ENCODE measurements at places on chromosomes 16 and 17.
A peak's percentile ranks its signal among the peaks of the same experiment; 100 is the strongest.

GRCh38 chr17:47686664-47687327, 7.2 kb upstream of the TBKBP1 start:
- no peak for DNase-seq

GRCh38 chr17:16282522-16282921, 65.5 kb downstream of the PIGL start:
- no peak for DNase-seq

GRCh38 chr16:9869776-9870175, 312.5 kb downstream of the GRIN2A start:
- no peak for DNase-seq

DNA sequence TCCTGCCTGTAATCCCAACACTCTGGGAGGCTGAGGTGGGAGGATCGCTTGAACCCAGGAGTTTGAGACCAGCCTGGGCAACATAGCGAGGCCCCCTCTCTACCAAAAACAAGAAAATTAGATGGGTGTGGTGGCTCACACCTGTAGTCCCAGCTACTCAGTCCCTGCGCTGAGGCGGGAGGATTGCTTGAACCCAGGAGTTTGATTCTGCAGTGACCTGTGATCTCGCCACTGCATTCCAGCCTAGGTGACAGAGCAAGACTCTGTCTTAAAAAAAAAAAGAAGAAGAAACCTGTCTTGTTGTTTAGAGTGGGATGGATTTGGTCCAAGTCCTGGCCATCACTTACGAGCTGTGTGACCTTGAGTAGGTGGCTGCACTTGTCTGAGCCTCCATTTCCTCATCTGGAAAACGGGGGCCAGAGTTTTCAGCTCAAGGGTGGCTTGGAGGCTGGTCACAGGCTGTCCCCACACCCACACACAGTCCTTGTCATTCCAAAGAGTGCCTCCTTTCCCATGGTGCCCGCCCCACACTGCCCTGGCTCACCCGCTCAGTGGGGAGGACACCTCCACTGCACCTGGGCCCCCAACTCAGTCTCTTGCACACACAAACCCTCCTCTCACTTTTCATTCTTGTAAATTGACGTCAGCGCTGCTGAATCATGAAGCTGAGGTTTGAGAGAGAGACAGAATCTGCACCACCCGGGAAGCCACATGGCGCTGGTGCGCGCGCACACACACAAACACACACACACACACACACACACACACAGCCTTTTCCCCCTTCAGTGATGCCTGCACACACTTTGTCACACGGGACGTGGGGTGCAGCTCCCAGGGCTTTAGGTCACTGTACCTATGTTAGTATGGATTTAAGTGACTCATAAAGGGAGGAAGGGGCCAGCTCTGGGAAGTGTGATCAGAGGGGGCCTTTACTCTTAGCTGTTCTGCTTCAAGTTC, 4.2 kb downstream of the SOCS1 start:
- no peak for DNase-seq

GRCh38 chr16:24883714-24884151, 38.0 kb downstream of the SLC5A11 start:
- no peak for DNase-seq

DNA sequence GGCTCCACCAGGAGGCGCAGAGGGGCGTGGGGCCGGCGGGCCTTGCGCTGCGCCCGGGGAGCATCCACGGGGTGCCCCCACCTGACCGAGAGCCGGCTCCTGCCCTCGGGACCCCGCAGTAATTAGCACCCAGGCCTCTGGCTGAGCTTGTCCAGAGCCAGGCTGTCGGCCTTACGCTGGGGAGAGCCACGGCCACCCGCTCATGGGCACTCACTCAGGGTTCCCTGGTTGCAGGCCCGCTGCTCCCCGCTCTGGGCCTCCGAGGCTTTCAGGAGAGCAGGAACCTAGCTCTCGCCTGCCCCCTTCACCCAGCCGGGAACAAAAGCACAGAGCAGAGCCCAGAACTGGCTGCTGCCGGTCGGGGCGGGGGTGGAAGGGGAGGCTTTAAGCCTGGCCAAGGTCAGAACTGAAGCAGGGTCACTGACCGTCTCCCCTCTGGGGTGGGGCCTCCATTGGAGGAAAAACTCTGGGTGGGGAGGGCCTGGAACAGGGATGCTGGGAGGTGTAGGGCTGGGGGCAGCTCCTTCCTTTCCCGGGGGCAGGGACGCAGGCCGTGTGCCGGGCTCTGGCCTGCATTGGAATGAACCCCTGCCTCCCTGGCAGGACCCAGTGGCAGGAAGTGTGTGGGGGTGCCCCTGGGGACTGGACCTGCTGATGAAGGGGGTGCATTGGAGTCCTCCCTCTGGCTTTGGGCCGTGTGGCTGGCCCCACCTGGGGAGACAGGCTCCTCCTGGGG, 12.3 kb downstream of the GLIS2 start:
- peak; percentile 69 for DNase-seq

DNA sequence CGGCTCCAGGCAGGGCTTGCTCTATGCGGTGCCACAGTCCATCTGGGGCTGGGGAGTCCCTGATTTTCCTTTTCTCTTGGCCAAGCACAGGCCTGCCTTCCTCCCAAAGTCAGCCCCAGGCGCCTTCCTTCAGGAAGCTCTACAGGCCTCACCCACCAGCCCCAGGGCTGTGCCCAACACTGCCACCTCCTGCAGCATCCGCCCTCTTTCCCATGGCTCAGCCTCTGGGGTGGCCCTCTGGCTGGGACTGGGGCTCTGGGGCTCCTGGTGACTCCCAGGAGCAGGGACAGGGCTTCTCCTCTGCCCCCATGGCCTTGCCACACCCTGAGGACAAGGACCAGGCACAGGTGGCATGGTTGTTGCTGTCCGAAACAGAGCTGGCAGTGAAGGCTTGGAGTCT, 817 bp downstream of the ITGB4 start:
- no peak for DNase-seq

DNA sequence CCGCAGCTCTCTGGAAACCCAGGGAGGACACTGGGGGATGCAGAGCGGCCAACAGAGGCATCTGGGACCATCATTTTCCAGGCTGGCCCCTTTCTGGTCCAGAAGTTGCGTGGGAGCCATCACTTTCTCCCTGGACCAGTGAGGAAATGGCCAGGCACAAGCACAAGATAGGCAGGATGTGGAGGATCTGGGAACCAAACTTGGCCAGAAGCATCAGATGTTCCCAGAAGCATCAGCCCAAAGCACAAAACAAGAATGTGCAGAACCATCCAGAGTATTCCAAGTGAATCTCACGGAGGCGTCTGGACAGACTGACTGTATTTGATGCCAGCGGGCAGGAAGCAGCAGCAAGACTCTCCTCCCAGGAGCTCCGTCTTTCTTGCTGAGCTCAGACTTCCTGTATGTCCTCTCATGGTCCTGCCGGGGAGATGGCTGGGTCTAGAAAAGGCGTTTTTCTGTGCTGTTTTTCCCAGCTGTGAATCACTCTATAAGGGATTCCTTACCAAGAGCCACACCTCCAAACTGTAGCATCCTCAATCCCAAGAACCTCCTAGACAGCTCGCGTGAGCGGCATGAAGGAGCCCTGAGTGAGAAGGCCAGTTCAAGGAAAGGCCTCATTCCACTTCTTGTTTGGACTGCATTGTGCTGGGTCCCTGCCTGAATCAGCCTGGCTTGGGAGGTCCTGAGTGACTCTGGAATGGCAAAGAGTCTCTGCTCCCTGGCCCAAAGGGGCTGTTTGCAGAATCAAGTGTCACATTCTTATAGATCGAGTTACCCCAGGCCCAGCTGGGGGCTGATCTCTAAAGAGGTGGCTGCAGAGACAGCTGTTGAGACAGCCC, 49.5 kb upstream of the MTSS2 start:
- no peak for DNase-seq

DNA sequence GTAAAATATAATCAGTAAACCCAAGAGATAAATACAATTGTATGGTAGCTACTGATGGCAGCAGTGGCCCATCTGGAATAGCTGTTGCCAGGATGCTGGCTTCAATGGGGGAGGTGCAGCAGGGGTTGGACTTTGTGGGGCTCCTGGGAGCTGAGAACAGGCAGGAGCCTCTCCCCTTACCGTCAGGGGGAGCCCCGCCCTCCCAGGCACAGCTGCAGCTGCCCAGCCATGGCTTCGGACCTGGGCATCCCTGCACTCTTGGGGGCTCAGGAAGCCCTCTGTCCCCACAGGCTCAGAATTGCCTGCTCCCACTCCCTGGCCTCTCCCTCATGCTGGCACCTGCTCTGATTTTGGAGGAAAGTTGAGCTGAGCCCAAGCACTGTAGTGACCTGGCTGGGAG, 741.1 kb downstream of the CDH11 start:
- no peak for DNase-seq

- peak; percentile 46 for DNase-seq
Observed at GRCh38 chr17:19003543-19004420, 782 bp downstream of the FAM83G start.

GRCh38 chr16:80993307-80993706, 13.4 kb downstream of the CMC2 start:
- no peak for DNase-seq

- no peak for DNase-seq
Observed at GRCh38 chr16:2475413-2476344, 752 bp downstream of the TBC1D24 start.

- DNase-seq: no peak
Observed at GRCh38 chr17:38867968-38868816, 1.7 kb upstream of the LASP1 start.

- no peak for DNase-seq
Observed at GRCh38 chr16:48317026-48317425, 68.2 kb downstream of the SIAH1 start.

DNA sequence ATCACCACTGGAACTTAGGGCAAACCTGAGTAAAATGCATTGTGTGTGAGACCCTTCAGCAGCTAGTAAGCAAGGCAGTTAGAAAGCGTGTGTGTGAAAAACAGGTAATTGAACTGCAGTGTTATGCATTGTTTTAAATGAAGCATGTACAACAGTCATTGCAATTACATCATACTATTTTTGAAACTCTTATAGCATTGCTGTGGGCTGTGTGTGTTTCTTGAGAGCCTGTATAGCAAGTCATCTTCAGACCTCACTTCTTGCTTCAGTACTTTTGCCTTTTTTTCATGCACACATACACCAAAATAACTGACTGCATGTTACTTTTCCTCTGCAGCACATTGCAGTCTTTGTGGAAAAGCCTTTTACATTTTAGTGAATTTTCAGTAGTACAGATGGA, 19.2 kb downstream of the PTRH2 start:
- DNase-seq: no peak

DNA sequence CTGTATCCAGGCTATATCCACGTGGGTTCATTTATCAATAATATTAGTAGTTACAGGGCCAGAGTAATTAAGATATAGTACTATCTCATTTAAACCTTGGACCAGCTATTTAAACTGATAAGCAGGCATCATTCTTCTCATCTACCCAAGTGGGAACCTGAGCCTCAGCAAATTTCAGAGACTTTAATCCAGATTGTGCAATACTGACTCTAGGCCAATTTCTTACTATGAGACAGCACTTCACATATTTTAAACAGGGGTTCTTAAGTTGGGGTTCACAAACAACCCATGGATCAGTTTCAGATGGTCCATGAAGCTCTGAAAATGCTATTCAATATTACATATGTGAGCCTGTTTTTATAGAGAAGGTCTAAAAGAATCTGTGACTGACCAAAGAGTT, 302.7 kb upstream of the PSMD7 start:
- no peak for DNase-seq

DNA sequence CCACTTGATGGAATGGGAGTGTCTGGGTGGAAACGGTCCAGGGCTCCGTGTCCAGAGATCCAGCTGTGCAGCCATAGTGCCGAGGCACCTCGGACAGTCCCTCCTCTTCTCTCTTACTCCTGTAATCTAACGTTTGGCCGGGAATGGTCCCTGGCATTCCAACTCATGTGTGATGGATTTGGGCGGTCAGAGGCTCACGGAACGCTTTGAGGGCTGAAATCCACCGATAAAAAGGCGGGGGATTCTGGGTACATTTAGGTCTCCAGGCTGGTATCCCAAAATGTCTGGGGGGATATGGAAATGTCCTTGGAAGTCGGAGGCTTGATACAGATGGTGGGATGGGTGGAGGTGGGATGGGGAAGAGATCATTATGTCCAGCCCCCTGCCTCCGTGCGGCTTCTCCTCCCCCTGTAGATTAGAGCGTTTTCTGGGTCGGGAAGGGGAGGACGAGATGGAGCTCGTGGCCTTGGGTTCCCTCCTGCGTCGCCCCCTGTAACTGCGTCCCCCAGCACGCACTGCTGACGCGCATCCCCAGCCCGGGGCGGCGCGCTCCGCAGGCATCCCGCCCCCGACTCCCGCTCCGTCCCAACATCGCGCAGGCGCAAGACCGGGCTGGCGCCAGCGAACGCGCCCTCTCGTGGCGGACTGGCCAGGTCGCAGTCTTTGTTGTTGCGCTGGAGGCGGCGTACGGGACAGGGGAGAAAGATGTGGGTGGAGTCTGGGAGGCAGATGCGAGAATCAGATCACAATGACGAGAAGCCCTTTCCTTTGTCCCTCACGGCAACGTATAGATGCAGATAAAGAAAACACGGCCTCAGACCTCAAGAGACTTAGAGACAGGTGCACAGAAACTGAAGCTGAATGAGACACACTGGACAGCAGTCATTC, 4.5 kb upstream of the SGCA start:
- peak; percentile 94 for DNase-seq

GRCh38 chr17:2977157-2977556, 86.2 kb downstream of the OR1D5 start:
- no peak for DNase-seq

GRCh38 chr17:80526116-80526910, 18.3 kb upstream of the RPTOR start:
- no peak for DNase-seq

- no peak for DNase-seq
Observed at GRCh38 chr16:66678337-66678736, 18.2 kb downstream of the CMTM4 start.

DNA sequence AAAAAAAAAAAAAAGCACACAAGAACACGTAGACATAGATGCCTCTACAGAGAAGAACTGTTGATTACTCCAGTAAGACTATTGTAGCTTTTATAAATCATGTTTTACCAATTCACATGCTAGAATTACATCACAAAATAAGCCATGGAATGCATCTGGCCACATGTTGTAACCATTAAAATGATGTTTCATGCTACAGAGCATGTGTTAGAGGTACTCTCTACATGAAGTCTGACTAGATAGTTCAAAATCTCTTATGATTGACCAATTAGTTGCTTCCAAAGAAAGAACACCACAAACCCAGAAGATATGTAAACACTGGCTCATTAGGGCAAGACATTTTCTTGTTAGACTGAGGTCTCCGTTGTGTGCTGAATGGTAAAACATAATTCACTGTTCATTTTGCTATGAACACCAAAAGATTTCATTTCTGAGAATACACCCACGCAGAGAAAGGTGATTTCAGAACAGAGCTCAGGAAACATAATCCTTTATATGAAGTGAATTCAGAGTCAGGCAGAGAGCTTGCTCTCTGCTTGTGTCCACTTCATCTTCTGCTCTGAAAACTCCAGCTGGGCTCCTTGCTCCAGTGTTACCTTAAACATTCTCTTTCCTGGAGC, 411.4 kb upstream of the SOX9 start:
- no peak for DNase-seq

- no peak for DNase-seq
Observed at GRCh38 chr17:59347975-59348391, 16.5 kb downstream of the YPEL2 start.

GRCh38 chr16:28158136-28158535, 53.6 kb downstream of the XPO6 start:
- DNase-seq: no peak

GRCh38 chr17:74857191-74857590, 2.5 kb downstream of the GRIN2C start:
- DNase-seq: no peak
